ENCODE measurements at places on chromosomes 3 and 15.

GRCh38 chr3:132242790-132243189 is 74.4 kb upstream of the ACP3 start:
- DNase-seq = no peak

DNA sequence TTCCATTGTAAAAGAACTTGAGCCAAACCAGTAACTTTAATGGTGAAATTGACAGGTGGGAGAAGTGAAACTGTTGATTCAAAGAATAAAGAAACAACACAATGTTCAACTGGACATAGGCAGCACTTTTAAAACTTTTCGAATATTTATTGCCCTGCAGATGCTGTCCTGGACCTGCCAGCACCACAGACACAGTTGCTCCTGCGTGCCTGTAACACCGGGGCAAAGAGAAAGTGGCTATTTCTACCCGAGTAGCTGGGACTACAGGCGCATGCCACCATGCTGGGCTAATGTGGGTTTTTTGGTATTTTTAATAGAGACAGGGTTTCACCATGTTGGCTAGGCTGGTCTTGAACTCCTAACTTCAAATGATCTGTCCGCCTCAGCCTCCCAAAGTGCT is 7.4 kb downstream of the IL5RA start:
- no peak for DNase-seq

GRCh38 chr3:99714146-99714545 is 75.8 kb downstream of the COL8A1 start:
- no peak for DNase-seq

- no peak for DNase-seq
These were observed 35.0 kb downstream of the ZXDC start for GRCh38 chr3:126440709-126440995.

GRCh38 chr15:72227720-72228119 is 3.3 kb downstream of the PKM start:
- no peak for DNase-seq

- DNase-seq = no peak
These were observed 77.5 kb upstream of the STRIT1 start for GRCh38 chr3:155370764-155371503.

GRCh38 chr15:69467636-69468035 is 15.0 kb downstream of the RPLP1 start:
- no peak for DNase-seq

DNA sequence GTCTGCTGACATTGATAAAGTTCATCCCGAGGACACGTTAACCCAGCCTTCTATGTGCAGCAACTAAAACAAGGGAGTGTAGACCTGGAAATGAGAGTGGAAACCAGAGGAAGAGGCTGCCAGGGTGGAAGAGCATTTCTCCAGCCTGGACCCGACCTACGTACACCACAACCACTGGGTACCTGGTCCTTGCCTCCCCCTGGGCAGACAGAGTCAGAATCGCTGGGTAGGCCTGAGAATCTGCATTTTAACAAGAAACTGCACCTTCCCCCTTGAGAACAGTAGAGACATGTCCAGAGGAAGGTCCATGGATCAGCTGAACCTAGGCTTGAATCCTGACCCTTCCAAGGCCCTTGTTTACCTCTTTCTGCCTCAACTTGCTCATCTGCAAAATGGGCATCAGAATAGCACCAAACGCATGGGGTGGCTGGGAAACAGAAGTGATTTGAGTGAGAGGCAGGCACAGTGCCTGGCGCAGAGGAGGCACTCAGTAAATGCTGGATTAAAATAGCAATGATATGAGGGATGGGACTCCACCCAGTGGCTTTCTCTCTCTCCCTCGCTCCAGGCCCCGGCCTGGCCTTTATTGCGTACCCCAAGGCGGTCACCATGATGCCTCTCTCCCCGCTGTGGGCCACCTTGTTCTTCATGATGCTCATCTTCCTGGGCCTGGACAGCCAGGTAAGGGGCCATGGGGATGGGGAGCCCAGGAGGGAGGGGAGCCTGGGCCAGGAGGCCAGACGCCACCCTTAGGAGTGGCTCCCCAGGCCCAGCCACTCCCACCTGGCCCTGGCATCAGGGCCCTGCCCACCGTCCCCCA is 66.9 kb upstream of the SLC6A1 start:
- no peak for DNase-seq

DNA sequence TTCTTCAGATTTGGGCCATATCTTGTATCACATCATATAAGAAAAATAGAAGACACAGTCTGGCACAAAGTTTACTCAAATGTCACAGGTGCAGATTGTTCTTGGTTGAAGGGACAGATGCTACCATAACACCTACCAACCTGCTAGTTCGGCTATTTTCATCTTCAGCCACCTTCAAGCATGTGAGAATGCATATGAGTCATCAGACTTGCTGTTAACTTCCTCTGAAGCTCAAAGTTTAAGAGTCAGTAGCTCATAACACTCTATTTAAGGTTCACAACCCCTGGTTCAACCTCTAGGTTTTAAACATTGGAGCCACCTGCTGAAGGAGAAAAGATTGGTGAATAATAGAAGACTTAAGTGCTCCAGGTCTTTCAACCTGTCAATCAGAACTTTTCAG is 522.8 kb downstream of the NLGN1 start:
- no peak for DNase-seq

DNA sequence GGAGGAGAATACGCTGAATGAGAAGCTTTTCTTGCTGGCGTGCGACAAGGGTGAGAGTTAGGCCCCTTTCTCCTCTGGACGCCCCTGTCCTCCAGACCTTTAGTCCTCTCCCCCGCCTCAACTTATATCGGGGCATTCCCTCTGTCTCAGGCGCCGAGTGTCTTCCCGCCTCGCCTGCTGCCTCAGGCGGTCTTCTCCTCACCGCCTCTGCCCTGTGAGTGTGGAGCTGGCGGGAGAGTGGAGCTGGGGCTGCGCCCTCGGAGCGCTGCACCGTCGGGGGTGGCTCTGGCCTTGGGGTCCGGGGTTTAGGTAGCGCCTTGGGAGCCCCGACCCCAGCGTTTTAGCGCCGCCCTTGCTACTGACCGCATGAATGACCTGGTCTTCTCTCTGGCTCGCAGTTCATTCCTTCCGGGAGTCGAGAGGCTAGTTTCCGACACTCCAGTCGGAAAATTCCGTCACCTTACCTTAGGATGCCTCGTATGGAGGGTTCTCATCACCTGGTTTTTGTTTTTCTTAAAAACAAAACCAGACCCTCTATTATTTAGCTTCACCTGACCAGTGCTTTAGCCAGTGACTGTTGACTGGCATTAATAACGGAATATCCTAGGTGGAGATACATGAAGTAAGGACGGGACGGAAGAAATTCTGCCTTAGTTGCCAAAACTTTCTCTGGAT is 985 bp downstream of the TRPC1 start:
- DNase-seq = peak; percentile 13

DNA sequence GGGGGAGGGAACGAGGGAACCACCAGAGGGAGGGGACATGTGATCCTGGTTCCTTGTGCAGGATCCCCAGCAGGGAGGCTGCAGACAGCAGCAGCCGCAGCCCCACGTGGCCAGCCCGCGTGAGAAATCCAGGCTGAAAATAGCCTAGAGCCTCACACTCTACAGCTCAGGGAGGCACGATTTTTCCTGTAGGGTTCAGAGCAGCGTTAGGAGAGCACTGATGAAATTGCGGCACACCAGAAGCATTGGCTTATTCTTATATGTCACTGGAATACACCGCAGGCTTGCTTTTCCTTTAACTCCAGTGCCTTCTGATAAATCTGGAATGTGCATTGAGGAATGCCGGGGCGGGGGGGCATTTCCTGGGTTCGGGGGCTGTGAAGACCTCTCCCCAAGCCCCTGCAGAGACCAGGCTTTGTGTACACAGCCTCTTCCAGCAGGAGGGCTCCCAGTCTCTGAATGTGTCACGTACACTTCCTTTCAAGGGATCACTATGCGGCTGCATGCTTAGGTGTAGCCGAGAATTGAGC is 193.0 kb downstream of the ATP10A start:
- no peak for DNase-seq

GRCh38 chr3:52779011-52779836 is 1.8 kb downstream of the ITIH1 start:
- DNase-seq = no peak

GRCh38 chr15:47725906-47726305 is 8.6 kb downstream of the SEMA6D start:
- no peak for DNase-seq

DNA sequence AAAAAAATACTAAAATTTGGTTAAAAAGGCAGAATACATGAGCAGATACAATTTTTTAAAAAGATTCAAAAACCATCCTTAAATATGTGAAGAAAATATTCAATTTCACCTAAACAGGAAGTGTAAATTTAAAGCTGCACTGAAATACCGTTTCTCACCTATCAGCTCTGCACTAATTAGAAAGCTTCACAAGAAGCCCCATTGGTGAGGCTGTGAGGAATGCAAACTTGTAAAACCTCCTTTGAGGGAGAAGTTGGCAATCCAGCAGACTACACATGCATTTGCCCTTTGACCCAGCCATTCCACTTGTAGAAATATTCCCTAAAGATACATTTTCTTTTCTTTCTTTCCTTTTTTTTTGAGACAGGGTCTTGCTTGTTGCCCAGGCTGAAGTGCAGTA is 18.8 kb downstream of the BLM start:
- DNase-seq = no peak

GRCh38 chr3:113157408-113158030 is 53.8 kb upstream of the BOC start:
- DNase-seq = no peak

GRCh38 chr3:187807086-187807862 is 62.0 kb upstream of the BCL6 start:
- DNase-seq = no peak

- DNase-seq = no peak
These were observed 21.4 kb downstream of the LMCD1 start for GRCh38 chr3:8523041-8523440.

GRCh38 chr3:8738639-8739038 is 5.0 kb downstream of the CAV3 start:
- no peak for DNase-seq

- no peak for DNase-seq
These were observed 10.2 kb upstream of the DLG1 start for GRCh38 chr3:197308591-197308990.

- DNase-seq = no peak
These were observed 1218.8 kb upstream of the EPHA6 start for GRCh38 chr3:95595416-95596075.

DNA sequence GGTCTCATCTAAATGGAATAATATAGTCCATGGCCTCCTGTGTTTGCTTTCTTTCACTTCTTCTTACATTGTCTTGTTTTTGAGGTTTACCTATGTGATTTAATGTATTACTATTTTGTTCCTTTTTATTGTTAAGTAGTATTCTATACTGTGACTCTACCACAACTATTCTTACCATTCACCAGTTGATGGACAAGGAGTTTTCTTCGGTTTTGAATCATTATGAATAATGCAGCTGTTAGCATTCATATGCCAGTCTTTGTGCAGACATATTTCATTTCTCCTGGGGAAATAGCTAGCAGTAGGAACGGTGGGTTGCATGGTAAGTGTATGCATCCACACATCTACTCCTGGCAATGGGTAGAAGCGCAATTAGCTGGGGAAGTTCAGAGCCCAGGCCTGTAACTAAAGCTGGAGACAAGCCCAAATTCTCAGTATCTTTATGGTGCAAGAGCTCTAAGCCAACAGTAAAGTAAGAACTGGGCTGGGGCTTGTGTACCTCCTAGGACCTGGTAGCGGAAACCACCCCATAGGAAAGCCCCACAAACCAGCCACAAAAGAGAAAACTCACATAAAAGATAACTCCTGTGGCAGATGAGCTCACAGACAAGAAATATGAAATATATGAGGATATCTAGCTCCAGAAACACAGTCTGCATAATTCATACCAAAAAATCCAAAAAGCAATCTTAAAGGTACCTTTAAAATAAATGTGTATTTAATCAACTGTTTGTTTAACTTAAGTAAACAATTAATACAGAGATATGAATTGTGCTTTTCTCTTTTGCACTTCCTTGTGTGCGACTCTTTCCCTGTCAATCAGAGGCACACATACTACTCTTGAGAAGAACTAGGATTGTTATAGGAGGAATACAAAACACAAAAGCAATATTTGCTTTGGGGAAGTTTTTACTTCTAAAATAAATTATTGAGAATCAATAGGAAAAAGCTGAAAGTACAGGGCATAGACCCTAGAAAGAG is 2.7 kb upstream of the CSTA start:
- no peak for DNase-seq

DNA sequence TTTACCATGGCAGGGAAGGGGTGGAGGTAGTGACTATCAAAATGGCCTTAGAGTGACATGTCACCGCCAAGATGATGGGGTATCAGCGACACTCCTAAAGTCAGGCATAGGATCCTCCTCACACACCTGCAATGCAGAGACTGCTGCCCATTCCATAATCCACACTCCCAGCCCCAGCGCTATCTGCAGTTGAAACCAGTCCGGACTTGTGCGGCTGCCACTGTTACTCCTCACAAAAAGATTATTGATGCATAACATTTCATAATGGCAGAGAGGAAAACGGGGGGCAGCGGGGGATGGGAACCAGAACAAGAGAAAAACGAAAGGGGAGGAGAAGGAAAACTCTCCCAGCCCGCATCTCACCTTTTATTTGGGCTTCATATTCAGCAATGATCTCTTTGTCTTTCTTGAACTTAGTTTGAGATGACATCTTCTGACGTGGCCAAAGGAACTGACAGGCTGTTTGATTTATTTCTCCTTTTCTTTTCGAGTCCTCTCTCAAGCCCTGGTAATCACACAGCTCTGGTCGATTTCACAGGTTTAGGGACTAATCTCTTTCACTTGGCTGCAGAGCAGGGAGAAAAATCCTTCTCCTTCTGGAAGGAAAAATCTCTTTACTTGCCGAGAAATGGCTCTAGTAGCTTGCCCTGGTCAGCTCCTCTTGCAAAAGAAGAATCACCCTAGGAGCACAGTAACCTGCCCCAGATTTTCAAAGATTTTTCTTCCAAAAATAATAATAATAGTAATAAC is 749 bp downstream of the SRGAP3 start:
- no peak for DNase-seq

DNA sequence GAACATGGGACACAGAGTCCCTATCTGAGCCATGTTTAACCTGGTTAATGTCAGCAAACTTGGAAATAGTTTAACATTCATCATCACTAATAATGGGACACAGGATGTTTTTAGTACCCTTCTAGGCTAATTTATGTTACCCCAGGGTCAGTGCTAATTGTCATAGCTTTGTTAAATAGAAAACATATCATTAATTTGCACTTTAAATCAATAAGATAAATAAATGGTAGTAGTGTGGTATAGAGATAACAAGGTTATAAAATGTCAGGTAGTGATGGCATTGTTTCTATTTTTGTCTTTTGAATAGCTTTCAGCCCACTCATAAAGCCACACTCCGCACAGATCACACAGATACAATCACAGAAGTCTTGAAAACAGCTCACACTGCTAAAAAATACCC is 534.9 kb downstream of the MECOM start:
- DNase-seq = no peak

- DNase-seq = no peak
These were observed 10.8 kb upstream of the MEF2A start for GRCh38 chr15:99554880-99555488.

- DNase-seq = no peak
These were observed 139.3 kb downstream of the NFKBIZ start for GRCh38 chr3:101988596-101988995.

GRCh38 chr15:101504866-101505609 is 15.5 kb upstream of the PCSK6 start:
- no peak for DNase-seq
